Stimulated activated CD4-positive, alpha-beta T cell treated with anti-CD3 and anti-CD28 coated beads, Interleukin-4, amount 100 ng/mL, for 4 hours (primary cell): ENCODE measurements at places on chromosomes 11 and 22.

- no peak for DNase-seq
Measured at GRCh38 chr22:49609207-49609876, 218.3 kb downstream of the BRD1 start.

- no peak for DNase-seq
Measured at GRCh38 chr22:35380013-35380412, 883 bp upstream of the HMOX1 start.

- DNase-seq = no peak
Measured at GRCh38 chr11:72497731-72498130, 63.4 kb upstream of the CLPB start.

GRCh38 chr11:47850337-47850736 lies 2.2 kb upstream of the NUP160 start:
- no peak for DNase-seq

GRCh38 chr11:64296236-64296635 lies 3.9 kb upstream of the CATSPERZ start:
- no peak for DNase-seq

DNA sequence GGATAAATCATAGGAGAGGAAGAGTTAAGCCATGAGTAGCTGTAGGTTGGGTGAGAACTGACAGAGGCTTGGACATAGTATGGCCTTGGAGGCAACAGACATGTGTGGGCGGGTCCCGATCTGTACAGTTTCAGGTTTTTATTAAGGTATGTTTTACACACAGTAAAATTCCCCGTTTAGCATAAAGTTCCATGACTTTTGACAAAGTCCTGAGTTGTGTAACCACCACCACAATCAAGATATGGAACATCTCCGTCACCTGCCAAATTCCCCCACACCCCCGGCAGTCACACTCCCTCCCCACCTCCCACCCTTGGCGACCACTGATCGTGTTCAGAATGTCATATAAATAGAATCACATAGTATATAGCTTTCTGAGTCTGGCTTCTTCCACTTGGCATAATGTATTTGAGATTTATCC lies 68.1 kb downstream of the GRIK4 start:
- no peak for DNase-seq

DNA sequence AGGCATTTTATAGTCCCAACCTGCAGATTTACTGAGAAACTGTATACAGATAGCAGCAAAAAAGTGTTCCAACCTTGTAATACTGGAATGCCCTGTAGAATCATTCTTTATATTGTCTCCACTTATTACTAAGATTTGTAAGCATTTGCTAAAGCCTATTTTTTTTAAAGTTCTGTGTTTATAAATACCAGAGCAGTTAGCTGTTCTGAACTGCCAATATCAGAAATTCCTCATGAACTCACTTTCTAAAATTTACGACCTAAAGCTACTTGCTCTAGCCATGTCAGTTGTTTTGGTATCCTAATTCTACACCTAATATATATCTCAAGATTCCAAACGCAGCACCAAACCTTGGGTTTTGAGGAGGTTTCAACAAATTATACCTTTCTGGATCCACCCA lies 103.2 kb downstream of the C11orf65 start:
- no peak for DNase-seq

GRCh38 chr11:61024938-61025820 lies 53.7 kb downstream of the CD6 start:
- peak; percentile 35 for DNase-seq

DNA sequence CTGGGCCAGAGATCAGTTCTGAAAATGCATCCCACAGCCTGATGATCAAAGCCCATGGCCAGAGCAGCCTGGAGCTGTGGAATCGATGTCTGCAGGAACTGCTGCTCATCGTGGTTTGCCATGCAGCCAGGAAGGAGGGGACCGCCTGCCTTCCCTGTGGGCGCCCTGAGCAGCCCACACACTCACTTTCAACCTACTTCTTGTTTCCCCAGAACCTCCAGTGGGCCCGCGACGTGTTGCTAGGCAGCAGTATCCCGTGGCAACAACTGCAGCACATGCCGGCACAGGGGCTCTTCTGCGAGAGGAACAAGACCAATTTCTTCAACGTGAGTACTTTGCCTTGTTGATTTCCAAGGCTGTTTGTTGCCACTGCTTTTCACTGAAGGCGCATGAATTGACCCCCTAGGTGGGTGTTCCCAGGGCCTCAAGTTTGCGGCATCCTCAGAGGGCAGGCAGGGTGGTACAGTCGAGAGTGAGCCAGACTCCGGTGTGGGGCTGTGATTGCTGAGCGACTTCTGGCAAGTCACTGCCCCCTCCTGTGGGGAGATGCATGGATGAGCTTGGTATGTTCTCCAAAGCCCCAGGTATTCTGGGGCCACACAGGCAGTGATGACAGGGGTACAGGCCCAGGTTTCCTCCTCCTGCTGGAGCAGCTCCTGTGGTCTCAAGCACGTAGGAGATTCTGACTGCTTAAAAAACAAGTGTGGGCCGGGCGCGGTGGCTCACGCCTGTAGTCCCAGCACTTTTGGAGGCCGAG lies 47.0 kb upstream of the SUSD2 start:
- peak; percentile 88 for DNase-seq

GRCh38 chr11:33700063-33700501 lies 544 bp downstream of the C11orf91 start:
- DNase-seq = no peak

- DNase-seq = no peak
Measured at GRCh38 chr11:11213117-11213516, 139.9 kb downstream of the CSNK2A3 start.

GRCh38 chr22:31739795-31740201 lies 10.1 kb downstream of the PRR14L start:
- DNase-seq = no peak

DNA sequence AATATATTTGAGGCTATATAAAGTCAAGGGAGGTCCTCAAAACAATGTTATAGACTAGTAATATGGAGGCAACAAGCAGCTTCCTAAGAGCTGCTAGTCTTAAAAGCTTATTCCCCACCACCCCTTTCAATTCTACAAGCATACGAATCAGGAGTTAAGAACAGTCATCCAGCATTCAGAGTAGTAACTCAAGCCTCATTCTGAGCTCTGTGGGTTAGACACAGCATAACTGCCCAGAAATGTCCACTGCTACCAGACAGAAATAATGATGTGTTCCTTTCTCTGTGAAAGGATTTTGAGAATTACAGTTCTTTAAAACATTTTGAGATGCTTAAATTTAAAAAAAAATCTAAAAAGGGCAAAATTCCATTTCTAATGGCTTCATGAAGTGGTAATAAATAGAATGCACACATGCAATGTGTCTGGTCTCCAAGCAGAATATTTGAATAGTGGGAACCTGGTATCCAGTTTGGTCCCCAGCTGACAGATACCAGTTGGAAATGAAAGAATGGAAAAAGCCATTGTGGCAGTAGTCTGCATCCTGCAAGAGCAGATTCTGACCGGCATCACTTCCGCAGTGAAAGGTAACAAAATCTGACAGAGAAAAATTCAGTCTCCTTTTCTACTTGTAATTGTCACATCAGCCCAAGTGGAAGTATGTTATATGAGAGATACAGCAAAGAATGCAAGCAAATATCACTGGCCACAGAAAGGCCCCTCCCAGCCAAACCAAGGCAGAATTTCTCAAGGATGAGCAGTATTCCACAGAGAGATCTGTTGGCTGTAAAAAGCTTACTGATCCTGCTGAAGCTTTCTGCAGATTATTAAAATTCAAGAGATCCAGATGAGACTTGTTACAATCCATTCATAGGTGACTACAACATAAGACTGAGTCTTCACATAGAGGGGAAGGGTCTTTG lies 310.8 kb upstream of the PITPNB start:
- no peak for DNase-seq
